ENCODE measurements at places on chromosomes 1 and 21.

DNA sequence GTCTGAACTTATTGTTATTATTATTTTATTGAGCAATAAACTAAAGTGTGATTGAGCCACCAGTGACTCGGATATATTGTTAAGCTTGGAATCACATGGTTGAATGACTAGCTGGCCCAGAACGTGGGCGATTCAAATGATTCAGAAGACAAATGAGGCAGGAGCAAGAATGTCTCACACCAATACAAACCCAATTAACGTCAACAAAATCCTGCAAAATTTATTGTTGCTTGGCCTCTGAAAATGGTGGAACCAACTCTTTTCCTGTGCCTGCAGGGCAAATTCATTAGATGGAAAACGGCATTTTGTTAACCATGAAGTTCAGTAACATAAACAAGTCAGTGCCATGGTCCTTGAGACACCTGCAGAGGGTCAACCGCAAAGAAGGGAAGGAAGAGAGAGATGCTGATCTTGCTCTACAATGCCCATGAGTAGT lies 482.0 kb downstream of the SETD4 start:
- DNase-seq = no peak

- no peak for DNase-seq
These were observed 822.4 kb upstream of the NEGR1 start for GRCh38 chr1:73104749-73105148.

GRCh38 chr1:186194107-186194756 lies 180.8 kb downstream of the TPR start:
- no peak for DNase-seq

DNA sequence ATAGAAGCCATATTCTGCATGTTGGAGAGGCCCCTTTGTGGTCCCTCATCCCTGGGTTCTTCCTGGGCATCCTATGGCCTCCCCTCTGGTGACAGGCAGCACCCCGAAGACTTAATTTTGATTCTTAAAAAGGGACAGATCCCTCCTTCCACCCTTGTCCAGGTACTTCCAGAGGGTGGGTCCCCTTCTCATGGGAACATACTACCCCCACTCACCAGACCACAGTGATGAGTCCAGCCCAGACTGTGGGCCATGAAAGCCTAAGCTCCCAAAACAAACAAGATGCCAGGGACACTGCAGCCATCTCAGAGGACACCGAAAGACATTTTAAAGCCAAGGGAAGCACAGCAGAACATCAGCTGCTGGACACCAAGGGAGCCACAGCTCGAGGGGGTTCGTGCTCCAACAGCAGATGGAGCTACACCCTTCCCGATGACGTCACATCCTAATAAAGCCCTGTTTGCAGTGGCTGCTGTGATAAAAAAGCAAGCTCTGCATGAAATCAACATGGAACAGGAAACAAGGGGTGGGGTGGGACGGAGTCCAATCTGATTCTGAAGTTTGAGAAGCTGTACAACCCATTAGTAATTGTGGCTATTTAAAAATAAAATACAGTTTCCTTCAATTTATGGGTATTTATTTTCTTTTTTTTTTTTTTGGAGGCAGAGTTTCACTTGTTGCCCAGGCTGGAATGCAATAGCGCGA lies 32.4 kb downstream of the GNB1 start:
- no peak for DNase-seq

DNA sequence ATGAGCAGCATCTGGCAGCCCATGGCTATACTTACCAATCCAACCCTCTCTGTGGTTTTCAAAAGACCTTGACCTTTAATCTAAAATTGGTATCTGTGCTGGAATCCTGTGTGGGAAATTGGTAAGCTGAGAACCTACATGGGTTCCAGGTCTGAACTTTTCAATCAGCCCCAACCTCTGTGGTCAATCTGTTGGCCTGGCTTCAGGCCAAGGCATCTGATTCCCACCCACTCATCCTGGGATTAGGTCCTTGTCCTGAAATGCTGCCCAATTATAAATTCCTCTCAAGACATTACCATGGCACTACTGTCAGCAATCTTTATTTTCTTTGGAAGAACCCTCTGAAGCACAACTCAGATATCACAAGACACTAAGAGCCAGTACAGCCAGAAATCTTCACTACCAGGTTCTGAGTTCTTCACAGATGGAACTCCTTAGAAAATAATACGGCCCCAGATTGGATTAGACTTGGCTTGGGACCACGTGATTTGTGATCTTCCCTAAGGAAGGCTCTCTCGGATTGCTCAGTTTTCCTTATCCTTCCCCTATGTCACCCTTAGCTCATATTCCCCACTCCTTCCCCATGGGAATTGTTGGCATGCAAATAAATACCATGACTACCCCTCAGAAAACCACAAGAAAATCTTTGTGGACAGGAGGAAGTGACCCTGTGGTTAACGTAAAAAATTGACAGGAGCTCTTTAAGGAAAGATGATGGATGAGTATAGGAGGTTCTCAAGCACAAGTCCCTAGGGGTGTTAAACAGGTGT lies 207.9 kb upstream of the ST6GALNAC5 start:
- DNase-seq = no peak

- DNase-seq = no peak
These were observed 332.0 kb downstream of the OLFM3 start for GRCh38 chr1:101664726-101665125.

DNA sequence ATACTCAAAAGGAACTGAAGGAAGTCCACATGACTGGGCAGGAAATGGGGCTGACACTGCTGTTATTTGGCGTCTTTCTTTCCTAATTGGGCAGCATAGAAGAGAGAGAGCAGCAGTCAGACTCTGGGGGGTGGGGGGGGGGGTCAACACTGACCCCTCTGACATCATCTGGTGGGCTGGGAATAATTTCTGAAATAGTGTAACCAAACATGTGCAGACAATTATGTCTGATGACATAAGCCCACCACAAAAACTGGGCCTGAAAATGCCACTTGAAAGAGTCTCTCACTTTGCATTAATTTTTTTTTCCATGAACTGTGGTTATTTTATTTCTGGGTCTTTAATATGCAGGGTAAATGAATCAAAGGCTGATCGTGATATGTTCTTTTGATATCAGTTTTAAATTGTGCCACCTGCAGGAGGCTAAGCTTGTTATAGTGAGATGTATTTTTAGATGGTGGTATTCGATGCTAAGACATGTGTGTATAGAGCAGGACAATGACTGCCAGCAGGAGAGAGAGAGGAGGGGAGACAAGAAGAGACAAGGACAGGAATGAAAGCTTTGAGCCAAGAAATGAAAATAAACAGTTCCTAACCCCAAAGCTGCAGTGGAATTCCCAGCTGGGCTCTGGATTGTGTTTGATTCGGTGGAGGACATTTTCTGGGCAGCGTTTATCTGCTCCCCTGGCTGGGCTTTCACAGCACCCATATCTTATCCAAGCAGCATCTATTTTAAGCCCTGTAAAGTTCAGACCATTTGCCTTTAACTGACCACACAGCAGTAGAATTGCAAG lies 264.7 kb downstream of the PBX1 start:
- no peak for DNase-seq

- no peak for DNase-seq
These were observed 26.8 kb downstream of the IFI44 start for GRCh38 chr1:78676347-78676982.

DNA sequence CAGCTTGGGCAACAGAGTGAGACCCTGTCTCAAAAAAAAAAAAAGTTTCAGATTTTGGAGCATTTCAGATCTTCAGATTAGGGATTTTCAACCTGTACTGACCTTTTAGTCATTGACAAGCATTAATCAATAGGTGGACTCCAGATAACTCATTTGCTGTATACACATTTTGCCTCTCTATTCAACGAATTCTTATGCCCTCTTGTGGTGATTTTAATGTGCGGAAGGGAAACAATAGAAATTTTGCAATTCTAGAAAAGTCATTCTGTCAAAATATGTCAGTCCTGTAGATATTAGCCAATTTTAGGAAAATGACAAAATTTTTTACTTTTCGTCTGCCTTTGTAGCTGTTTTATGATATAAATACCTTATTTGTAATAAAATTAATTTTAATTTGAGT lies 11.6 kb upstream of the OR2G2 start:
- no peak for DNase-seq

DNA sequence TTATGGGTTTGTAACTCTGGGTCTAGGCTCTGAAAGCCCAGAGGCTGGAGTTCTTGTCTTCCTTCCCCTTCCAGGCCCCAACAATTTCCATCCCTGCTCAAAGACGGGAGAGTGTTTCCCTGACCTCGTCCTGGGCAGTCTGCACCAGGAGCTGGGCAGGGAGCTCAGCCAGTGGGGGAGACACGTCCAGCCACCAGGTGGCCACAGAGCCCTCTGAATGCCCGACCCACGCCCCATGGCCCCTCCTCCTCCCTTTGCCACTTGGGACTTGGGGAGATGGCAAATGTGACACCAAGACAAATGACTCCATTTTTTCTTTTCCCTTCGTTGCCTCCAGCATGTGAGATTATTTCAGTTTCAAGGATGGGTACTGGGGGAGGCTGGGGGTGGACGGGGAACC lies 159.9 kb upstream of the AJAP1 start:
- no peak for DNase-seq
